ENCODE measurements at places on chromosomes 7 and 10. TPM values are rescaled to one million over a fixed set of nuclear protein-coding genes. Genes with fewer than 3 reads are reported as not detected.

- no peak for DNase-seq
- no peaks in the 10 kb centered on the region for H3K27me3 ChIP-seq
- H3K36me3 ChIP-seq: no peaks in the 10 kb centered on the region
- H3K27ac ChIP-seq: no peak overlapping the region
- H3K4me1 ChIP-seq: peaks cover 14% of the 10 kb centered on the region
These were observed 47.3 kb upstream of the MXI1 start for GRCh38 chr10:110160081-110160480.

DNA sequence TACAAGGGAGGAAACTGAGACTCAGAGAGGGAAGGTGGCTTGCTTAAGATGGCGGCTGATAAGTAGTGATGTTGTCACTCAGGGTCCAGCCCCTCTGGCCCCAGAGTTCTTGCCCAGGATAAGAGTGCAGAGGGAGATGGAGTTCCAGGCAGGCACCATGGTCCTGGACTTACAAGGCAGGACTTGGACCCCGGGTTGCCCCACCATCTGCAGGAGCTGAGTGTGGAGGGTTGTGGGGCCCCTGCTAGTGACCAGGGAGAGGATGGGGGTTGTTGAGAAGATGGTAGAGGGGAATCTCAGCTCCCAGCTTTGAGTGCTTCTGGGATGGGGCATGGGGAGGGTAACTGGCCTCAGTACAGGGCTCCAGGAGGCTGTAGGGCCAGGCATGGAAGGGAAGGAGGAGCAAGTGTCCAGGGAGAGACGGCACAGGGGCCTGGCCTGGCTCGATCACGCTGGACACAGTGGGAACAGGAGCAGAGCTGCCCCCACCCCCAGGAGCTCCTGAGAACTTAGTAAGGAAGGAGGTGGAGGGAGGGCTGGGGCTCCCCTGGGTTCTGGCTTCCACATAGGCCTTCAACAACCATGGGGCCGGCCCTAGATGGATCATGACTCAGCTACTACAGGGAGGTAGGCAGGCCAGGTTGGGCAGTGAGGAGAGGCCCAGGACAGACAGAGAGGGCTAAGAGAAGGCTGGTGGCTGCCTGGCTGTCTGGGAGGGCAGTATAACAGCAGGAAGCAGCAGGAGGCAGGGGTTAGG lies 28.2 kb downstream of the PPIF start:
- H3K36me3 ChIP-seq: no peaks in the 10 kb centered on the region
- no peaks in the 10 kb centered on the region for H3K27me3 ChIP-seq
- peak; percentile 16 for DNase-seq
- no peak overlapping the region for H3K27ac ChIP-seq

GRCh38 chr7:142865766-142866165 lies 10.9 kb downstream of the EPHB6 start:
- H3K4me1 ChIP-seq: no peaks in the 10 kb centered on the region
- no peaks in the 10 kb centered on the region for H3K27me3 ChIP-seq

Gene ACTR3C
- total RNA-seq: 29.6 TPM

Gene CXCL12
- 56.2 TPM for total RNA-seq

DNA sequence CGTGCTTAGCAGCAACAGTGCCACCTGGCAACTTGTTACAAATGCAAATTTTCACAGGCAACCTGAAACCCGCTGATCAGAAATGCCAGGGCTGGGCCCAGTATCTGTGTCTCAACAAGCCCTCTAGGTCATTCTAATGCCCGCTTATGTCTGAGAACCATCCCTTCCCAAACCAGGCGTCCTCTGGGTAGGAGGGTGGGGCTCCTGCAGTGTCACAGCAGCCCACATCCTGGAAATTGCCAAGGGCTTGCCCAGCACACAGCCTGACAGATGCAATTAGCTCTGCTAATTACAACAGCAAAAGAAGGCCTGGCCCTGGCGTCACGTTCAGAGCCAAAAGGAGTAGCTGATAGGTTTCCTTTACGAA lies 15.9 kb downstream of the ITPRIP start:
- no peaks in the 10 kb centered on the region for H3K36me3 ChIP-seq
- peaks cover 7% of the 10 kb centered on the region for H3K4me1 ChIP-seq
- DNase-seq: no peak
- H3K27ac ChIP-seq: no peak overlapping the region

GRCh38 chr10:7279303-7279702 lies 131.5 kb downstream of the SFMBT2 start:
- H3K27ac ChIP-seq: no peak overlapping the region
- no peaks in the 10 kb centered on the region for H3K27me3 ChIP-seq
- no peaks in the 10 kb centered on the region for H3K36me3 ChIP-seq
- no peaks in the 10 kb centered on the region for H3K4me1 ChIP-seq

DNA sequence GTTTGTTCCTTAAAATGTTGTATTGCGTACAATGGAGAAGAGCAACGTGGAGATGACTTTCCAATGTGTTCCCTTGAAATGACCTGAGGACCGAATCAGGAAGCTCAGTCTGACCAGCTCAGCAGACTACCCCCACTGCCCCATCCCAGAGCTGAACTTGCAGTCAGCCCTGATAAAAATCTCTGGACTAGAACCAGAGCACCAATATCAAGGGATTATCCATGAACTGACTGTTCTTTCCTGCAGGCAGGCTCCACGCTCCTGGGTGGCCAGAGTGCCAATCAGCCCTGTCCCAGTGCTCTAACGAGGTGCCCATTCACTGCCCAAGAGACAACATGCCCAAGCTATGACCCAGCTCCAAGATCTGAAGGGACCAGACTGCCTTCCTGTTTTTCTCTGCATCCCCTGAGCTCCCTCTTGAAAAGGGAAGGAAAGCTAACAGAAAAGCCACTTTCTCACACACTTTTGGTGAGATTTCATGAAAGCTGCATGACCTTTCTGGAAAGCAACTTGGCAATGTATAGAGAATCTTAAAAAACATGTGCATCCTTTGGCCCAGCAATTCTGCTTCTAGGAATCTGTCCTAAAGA lies 130.2 kb downstream of the KCNMA1 start:
- DNase-seq: no peak
- H3K4me1 ChIP-seq: no peaks in the 10 kb centered on the region
- no peak overlapping the region for H3K27ac ChIP-seq
- no peaks in the 10 kb centered on the region for H3K36me3 ChIP-seq

Gene STAG3
- total RNA-seq: 3.8 TPM

DNA sequence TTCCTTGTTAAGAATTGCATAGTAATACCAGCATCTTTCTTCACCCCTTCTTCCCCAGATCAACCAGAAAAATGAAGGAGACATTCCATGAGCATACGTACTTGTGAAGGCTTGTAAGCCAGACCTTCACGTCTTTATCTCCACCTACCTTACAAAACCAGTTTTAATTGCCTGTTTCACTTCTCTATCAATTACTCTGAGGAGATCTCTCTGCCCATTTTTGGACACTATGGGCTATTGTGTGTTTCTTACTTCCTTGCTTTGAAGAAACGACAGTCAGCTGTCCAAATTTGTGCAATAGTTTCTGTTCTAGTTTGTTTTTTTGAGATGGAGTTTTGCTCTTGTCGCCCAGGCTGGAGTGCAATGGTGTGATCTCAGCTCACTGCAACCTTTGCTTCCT lies 349.7 kb upstream of the MBL2 start:
- no peaks in the 10 kb centered on the region for H3K27me3 ChIP-seq
- no peak overlapping the region for H3K4me3 ChIP-seq
- H3K27ac ChIP-seq: no peak overlapping the region
- no peak for DNase-seq

GRCh38 chr7:71613313-71613712 lies 481.4 kb downstream of the GALNT17 start:
- no peak overlapping the region for H3K27ac ChIP-seq
- H3K4me3 ChIP-seq: no peak overlapping the region
- DNase-seq: no peak
- no peaks in the 10 kb centered on the region for H3K36me3 ChIP-seq
- no peaks in the 10 kb centered on the region for H3K27me3 ChIP-seq
- H3K4me1 ChIP-seq: no peaks in the 10 kb centered on the region

Gene PON3
- 3.0 TPM for total RNA-seq

Gene ARL3
- 5.6 TPM for total RNA-seq

GRCh38 chr10:79148452-79149344 lies 79.9 kb downstream of the ZMIZ1 start:
- H3K36me3 ChIP-seq: no peaks in the 10 kb centered on the region
- no peak overlapping the region for H3K4me3 ChIP-seq
- peak overlapping the region; percentile 69 for H3K27ac ChIP-seq
- peak; percentile 69 for DNase-seq
- H3K4me1 ChIP-seq: peaks cover 34% of the 10 kb centered on the region
- H3K27me3 ChIP-seq: no peaks in the 10 kb centered on the region

DNA sequence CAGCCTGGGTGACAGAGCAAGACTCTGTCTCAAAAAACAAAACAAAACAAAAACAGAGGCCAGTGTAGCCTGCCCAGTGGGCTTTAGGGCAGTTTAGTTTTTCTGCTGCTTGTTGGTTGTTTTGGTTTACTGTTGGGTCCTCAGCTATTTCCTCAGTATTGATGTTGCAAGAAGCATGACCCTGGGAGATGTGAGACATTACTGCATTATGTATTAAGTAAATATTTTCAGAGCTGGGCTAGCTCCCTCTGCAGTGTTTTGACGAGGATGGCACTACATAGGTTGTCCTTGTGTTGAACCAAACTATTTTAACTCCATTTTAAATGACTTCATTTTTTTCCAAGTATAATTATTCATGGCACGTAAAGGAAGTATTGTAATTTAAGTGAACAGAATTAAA lies 4.8 kb downstream of the AKAP9 start:
- no peaks in the 10 kb centered on the region for H3K27me3 ChIP-seq
- no peak overlapping the region for H3K4me3 ChIP-seq
- no peak for DNase-seq
- no peak overlapping the region for H3K27ac ChIP-seq
- peaks cover 8% of the 10 kb centered on the region for H3K4me1 ChIP-seq
- no peaks in the 10 kb centered on the region for H3K36me3 ChIP-seq

Gene HOXA9
- total RNA-seq: 19.5 TPM

Gene CLRN3
- 110 TPM for total RNA-seq

Gene ABCB1
- total RNA-seq: 22.2 TPM

DNA sequence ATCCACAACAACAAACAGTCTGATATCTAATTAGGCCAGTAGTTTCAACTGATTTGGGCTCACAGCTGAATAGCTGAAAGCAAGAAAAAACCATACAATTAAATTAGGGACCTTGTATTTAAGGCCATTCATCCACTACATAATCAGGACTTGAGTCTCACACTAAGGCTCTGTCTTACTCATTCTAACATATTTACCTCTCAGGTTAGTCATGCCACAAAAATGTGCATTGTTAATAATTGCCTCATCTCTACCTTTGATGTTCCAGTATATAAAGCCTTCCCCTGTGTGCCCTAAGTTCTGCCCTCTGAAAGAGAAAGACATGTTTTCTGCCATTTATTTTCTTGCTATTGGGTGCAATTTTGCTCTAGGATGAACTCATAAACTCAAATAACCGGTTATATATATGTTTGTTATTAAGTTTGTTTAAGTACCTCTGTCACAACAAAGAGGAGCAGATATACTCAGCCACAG lies 5.3 kb upstream of the C1GALT1 start:
- H3K4me1 ChIP-seq: no peaks in the 10 kb centered on the region
- H3K27me3 ChIP-seq: no peaks in the 10 kb centered on the region
- H3K27ac ChIP-seq: no peak overlapping the region
- H3K36me3 ChIP-seq: no peaks in the 10 kb centered on the region

GRCh38 chr10:86353506-86354485 lies 12.8 kb downstream of the GRID1 start:
- no peak for DNase-seq
- H3K27ac ChIP-seq: no peak overlapping the region
- H3K4me1 ChIP-seq: no peaks in the 10 kb centered on the region
- no peaks in the 10 kb centered on the region for H3K27me3 ChIP-seq
- H3K4me3 ChIP-seq: no peak overlapping the region

Gene HSPA12A
- 6.2 TPM for total RNA-seq

Gene VSTM4
- total RNA-seq: 3.1 TPM

GRCh38 chr7:148049068-148049467 lies 541.5 kb upstream of the C7orf33 start:
- no peaks in the 10 kb centered on the region for H3K27me3 ChIP-seq
- H3K36me3 ChIP-seq: no peaks in the 10 kb centered on the region
- H3K27ac ChIP-seq: no peak overlapping the region
- no peaks in the 10 kb centered on the region for H3K4me1 ChIP-seq
- no peak overlapping the region for H3K4me3 ChIP-seq

Gene COL17A1
- total RNA-seq: 115 TPM

DNA sequence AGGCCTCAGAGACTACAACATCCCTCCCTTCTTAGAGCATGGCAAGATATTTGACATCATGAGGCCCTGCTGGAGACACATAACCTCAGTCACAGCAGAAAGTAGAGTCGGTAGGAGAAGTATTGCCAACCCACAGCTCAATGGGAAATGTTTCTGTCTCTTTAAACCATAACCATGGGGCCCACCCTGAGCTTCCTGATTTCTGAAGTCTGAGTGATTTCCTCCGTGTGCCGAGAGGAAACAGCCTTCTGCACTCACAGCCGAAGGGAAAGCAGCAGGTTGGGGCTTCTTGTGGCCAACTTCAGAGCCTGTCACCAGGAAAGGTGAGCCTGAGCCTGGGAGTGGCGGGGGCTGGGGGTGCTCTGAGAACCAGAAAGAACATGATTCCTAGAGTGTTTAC lies at the start of gene GIMAP1:
TSS of gene GIMAP1 (plus strand) at position 246 of the 400 bp plus-strand sequence. CDS start 2,435 bp downstream, outside the sequence.
- H3K27ac ChIP-seq: peak within 1 kb of the TSS; percentile 53
- no peaks in the 10 kb centered on the region for H3K4me1 ChIP-seq
- H3K36me3 ChIP-seq: no peaks in the 10 kb centered on the region
- no peak for DNase-seq

- H3K4me3 ChIP-seq: peak overlapping the region; percentile 30
- DNase-seq: no peak
- H3K36me3 ChIP-seq: no peaks in the 10 kb centered on the region
- H3K27me3 ChIP-seq: peaks cover 14% of the 10 kb centered on the region
- no peaks in the 10 kb centered on the region for H3K4me1 ChIP-seq
These were observed 80.8 kb downstream of the ARHGAP22 start for GRCh38 chr10:48523820-48524758.

- no peak for DNase-seq
- no peaks in the 10 kb centered on the region for H3K27me3 ChIP-seq
- no peak overlapping the region for H3K27ac ChIP-seq
- H3K36me3 ChIP-seq: no peaks in the 10 kb centered on the region
These were observed 550.4 kb downstream of the PTPRN2 start for GRCh38 chr7:158037211-158037610.

DNA sequence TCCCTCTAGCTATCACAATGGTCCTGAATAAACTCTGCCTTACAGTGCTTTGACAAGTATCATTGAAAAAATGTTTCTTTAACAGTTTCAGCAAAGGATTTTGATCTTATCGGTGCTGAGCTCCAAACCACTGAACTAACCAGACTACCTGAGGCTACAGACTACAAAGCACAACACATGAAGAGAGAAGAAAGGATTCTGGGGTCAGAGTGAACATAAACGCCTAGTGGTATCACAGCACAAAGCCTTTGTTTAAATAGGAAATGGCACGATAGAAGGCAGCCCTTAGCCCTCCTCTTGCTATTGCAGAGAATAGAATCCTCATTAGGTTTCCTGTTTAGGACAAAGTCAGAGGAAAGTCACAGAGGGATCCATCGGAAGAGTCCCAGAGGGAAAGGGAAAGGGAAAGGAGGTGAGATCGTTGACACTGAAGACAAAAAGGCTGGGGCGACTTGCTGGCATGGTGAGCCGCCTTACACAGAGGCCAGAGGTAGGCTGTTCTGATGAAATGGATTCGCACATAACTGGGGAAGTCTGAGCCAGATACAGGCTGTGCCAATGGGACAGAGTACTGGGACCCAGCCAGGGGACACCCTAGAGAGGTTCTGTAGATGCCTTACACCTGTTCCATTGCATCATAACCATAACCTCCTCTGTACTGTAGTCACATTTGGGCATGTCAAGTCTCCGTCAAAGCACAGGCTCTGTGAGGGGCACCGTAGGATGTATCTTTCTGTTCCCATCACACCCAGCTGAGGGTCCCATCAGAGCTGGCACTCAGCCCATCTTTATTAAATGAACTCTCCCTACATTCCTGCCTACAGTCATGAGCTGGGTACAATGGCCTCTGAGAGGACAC lies 71.5 kb downstream of the XPNPEP1 start:
- no peak for DNase-seq
- H3K27me3 ChIP-seq: no peaks in the 10 kb centered on the region
- H3K36me3 ChIP-seq: no peaks in the 10 kb centered on the region
- no peak overlapping the region for H3K27ac ChIP-seq
- no peaks in the 10 kb centered on the region for H3K4me1 ChIP-seq
- H3K4me3 ChIP-seq: no peak overlapping the region
